ENCODE measurements at places on chromosomes 16 and 17. TPM values are rescaled to one million over a fixed set of nuclear protein-coding genes. Genes with fewer than 3 reads are reported as not detected.

DNA sequence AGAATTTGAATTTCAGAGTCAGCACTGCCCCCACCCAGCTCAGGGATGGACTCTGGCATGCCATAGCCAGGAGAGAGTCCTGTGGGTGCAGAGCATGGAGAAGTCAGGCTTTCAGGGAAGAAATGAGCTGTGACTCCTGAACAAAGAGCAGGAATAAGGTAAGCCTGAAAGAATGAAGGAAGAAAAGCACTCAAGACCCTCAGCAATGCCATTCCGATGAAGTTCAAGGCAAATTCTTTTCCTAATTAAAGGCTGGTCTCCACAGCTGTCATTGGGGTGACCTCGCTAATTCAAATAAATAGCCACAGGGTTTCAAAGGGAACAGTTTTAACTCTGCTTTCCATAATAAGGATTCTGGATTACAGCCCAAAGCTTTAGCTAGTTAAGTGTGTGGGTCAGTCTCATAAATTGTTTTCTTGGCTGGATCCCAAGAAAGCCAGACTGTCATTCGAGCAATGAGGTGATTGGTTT is 31.7 kb downstream of the TOM1L2 start:
- H3K27ac ChIP-seq, result peak overlapping the region; percentile 81
- no peak for DNase-seq
- H3K4me3 ChIP-seq, result no peak overlapping the region
- H3K27me3 ChIP-seq, result no peaks in the 10 kb centered on the region

Gene GNAO1
- total RNA-seq, result 2.7 TPM

GRCh38 chr16:56493126-56493525 is 26.7 kb downstream of the BBS2 start:
- no peaks in the 10 kb centered on the region for H3K36me3 ChIP-seq
- no peak overlapping the region for H3K4me3 ChIP-seq
- no peaks in the 10 kb centered on the region for H3K27me3 ChIP-seq
- DNase-seq, result no peak

Gene SLC6A2
- total RNA-seq, result 0.22 TPM

Gene KCTD19
- total RNA-seq, result under 0.01 TPM

DNA sequence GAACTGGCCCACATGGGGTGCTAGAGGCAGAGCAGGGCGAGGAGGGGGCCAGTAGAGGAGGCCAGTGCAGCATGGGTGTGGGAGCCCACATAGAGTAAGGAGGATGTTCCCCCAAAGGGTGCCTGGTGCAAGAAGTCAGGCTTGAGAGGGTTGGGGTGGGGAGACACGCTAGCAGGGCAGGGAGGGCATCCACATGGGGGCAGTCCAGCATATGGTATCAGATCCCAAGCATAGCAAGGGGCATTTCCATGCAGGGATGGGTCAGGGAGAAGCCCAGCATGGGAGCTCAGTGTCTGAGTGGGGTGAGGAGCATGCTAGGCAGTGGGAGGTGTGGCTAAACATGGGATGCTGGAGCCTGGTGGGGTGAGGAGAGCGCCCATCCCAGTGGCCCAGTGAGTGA is 213.7 kb downstream of the COPRS start:
- no peak overlapping the region for H3K4me3 ChIP-seq
- H3K4me1 ChIP-seq, result no peaks in the 10 kb centered on the region
- no peak for DNase-seq
- no peaks in the 10 kb centered on the region for H3K27me3 ChIP-seq
- no peak overlapping the region for H3K27ac ChIP-seq
- H3K36me3 ChIP-seq, result no peaks in the 10 kb centered on the region

DNA sequence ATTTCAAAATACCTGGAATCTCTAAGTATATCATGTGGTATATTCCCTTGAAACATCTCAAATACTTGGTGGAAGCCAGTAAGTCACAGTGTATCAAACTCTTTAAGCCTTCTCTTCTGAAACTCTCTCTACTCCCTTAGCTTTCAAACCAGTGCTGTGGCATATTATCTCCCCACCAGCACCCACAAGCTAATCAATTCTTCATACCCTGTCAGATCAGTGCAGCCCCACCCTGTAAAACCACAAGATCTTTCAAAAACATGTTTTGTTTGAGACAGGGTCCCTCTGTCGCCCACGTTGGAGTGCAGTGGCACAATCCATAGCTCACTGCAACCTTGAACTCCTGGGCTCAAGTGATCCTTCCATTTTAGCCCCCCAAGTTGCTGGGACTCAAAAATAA is 91.6 kb upstream of the C17orf78 start:
- H3K27ac ChIP-seq, result no peak overlapping the region
- DNase-seq, result no peak
- no peaks in the 10 kb centered on the region for H3K4me1 ChIP-seq
- H3K36me3 ChIP-seq, result no peaks in the 10 kb centered on the region

DNA sequence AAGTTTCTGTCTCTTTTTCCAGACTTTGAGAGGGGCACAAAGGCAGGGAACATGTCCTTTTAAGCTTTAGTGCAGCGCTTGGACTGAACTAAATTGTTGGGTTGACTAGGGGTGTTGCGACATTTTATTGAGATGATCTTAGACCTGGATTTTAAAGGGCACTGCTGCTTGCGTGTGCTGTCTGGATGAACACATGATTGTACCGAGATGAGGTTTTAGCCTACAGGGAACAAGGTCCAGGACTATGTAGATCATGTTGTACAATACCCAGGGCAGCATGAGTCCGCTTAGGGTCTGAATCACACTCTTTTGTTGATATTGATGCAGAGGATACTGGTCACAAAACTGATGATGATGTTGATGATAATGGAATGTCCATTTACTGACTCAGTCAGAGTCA is 5.2 kb upstream of the RGS9 start:
- H3K27ac ChIP-seq, result no peak overlapping the region
- DNase-seq, result no peak
- no peaks in the 10 kb centered on the region for H3K4me1 ChIP-seq
- H3K36me3 ChIP-seq, result no peaks in the 10 kb centered on the region
- no peaks in the 10 kb centered on the region for H3K27me3 ChIP-seq

GRCh38 chr16:17666293-17666692 is 195.5 kb upstream of the XYLT1 start:
- DNase-seq, result no peak
- no peak overlapping the region for H3K4me3 ChIP-seq
- no peaks in the 10 kb centered on the region for H3K36me3 ChIP-seq
- no peaks in the 10 kb centered on the region for H3K27me3 ChIP-seq
- no peaks in the 10 kb centered on the region for H3K4me1 ChIP-seq

Gene REXO5
- 1.5 TPM for total RNA-seq

DNA sequence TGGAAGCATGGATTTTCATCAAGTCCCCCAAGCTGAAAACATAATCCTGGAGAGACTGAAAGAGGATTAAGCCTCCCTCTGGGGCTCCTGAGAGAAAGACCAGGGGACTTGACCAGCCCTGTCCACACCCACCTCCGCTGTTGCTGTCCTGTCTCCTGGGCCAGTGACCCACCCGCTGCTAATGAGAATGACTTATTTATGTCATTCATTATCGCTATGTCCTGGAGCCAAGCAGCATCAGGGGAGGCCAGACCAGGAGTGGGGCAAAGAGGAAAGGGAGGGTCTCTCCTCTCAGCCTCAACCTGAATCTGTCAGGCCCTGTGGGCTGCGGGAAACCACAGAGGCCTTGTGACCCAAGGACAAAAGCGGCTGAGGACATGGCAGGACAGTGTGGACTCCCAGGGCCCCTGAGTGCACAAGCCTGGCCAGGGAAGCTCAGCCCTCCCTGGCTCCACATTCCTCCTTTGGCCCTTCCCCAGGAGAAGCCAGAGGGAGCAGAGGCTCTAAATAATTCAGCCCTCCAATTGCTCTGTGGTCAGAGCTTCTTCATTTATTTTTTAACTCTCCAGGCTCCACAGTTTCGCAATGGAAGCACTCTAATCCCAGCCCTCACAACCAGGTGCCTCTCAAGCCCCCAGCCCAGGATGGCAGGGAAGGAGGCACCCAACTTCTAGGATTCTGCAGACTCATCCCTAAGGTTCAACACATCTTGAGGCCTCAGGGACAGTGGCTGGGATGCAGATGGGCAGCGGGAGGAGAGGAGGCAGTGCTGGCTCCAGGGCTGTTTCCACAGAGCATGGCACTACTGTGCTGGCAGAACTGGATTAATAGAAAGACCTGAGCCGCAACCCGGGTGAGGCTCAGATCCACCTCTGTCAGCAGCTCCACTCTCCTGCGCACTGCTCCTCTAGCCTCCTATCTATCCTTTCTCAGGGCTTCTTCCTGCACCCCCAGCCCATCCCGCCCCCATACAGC is 19.1 kb downstream of the CUEDC1 start:
- no peaks in the 10 kb centered on the region for H3K36me3 ChIP-seq
- no peak for DNase-seq
- no peaks in the 10 kb centered on the region for H3K27me3 ChIP-seq

GRCh38 chr17:1498869-1499268 is 6.4 kb upstream of the MYO1C start:
- H3K36me3 ChIP-seq, result peaks cover 88% of the 10 kb centered on the region
- H3K27ac ChIP-seq, result no peak overlapping the region
- H3K4me1 ChIP-seq, result no peaks in the 10 kb centered on the region
- no peaks in the 10 kb centered on the region for H3K27me3 ChIP-seq
- H3K4me3 ChIP-seq, result no peak overlapping the region
- no peak for DNase-seq

Gene LGALS9B
- total RNA-seq, result not detected

Gene RNF222
- total RNA-seq, result not detected

- H3K4me3 ChIP-seq, result no peak overlapping the region
- H3K27me3 ChIP-seq, result no peaks in the 10 kb centered on the region
- no peak for DNase-seq
- H3K4me1 ChIP-seq, result no peaks in the 10 kb centered on the region
- H3K27ac ChIP-seq, result no peak overlapping the region
These were observed 47.0 kb downstream of the BCAS3 start for GRCh38 chr17:60724647-60725046.

Gene KCNG4
- not detected for total RNA-seq

GRCh38 chr16:31707743-31708335 is 165.8 kb upstream of the ZNF267 start:
- H3K27ac ChIP-seq, result no peak overlapping the region
- no peaks in the 10 kb centered on the region for H3K27me3 ChIP-seq
- DNase-seq, result no peak
- H3K36me3 ChIP-seq, result no peaks in the 10 kb centered on the region

- no peak overlapping the region for H3K4me3 ChIP-seq
- no peaks in the 10 kb centered on the region for H3K4me1 ChIP-seq
- no peaks in the 10 kb centered on the region for H3K36me3 ChIP-seq
- H3K27me3 ChIP-seq, result no peaks in the 10 kb centered on the region
- H3K27ac ChIP-seq, result peak overlapping the region; percentile 9
- DNase-seq, result no peak
These were observed 192.4 kb downstream of the SEC14L1 start for GRCh38 chr17:77332981-77333685.

Gene CRISPLD2
- total RNA-seq, result 136 TPM

Gene GFER
- 13.4 TPM for total RNA-seq

DNA sequence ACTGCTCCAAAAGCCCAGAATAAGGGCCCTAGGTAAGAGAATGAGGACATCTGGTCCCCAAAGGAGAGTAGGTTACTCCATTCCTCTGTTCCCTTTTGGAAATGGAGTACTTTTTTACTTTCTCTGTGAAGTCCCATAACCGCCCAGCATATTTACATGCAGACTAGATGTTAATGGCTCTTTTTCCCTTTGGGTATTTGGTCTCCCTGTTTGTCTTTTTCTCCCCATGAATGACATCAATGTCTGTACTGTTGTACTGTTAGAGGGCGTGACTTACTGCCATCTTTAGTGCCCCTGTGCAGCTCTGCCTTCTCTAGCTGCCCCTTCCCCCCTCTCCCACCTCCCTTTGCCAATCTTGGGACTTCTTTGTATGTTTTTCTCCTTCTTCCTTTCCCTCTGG is 19.0 kb downstream of the GPR179 start:
- no peak overlapping the region for H3K4me3 ChIP-seq
- peaks cover 41% of the 10 kb centered on the region for H3K36me3 ChIP-seq
- H3K4me1 ChIP-seq, result peaks cover 51% of the 10 kb centered on the region
- no peak for DNase-seq

DNA sequence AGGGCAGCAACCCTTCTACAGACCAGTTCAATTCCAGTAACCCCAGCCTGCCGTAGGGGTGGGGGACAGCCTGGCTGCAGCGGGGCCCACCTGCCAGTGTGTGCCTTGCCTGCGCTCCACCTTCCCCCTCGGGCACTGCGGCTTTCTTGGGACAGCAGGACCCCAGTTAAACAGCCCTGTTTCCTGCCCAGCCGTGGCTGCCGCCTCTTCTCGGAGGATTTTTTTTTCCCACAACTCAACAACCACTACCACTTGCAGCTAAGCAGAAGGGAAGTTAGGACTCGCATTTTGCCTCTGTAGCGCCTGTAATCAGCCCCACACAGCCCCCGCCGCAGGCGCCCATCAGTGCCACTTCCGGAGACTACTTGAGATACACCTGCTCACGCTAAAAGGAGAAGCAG is 76.1 kb downstream of the RAI1 start:
- DNase-seq, result no peak
- H3K4me3 ChIP-seq, result no peak overlapping the region
- peaks cover 4% of the 10 kb centered on the region for H3K36me3 ChIP-seq
- H3K27ac ChIP-seq, result no peak overlapping the region
- no peaks in the 10 kb centered on the region for H3K27me3 ChIP-seq

DNA sequence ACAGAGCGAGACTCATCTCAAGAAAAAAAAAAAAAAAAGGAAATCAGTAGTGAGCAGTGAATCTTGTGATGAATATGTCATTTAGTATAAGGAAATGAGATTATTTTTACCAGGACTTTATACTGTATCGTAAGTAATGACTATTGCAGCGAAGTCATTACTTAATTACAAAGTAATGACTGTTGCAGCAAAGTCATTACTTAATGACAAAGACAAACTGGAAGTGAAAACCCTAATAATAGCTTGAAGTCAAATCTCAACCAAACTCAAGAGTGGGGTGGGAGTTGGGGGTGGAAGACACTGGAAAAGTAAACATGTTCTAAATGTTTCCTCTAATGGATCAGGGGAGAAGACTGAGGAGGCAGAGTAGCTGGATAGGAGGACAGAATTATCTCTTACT is 76.5 kb downstream of the ARHGAP44 start:
- no peak overlapping the region for H3K4me3 ChIP-seq
- no peaks in the 10 kb centered on the region for H3K36me3 ChIP-seq
- no peak for DNase-seq

- H3K4me3 ChIP-seq, result no peak overlapping the region
- H3K4me1 ChIP-seq, result peaks cover 8% of the 10 kb centered on the region
- H3K27ac ChIP-seq, result no peak overlapping the region
- H3K27me3 ChIP-seq, result no peaks in the 10 kb centered on the region
- no peak for DNase-seq
These were observed 1.5 kb upstream of the ZNF764 start for GRCh38 chr16:30559690-30560089.

Gene HP
- 1.5 TPM for total RNA-seq

Gene COL1A1
- 83.2 TPM for total RNA-seq

DNA sequence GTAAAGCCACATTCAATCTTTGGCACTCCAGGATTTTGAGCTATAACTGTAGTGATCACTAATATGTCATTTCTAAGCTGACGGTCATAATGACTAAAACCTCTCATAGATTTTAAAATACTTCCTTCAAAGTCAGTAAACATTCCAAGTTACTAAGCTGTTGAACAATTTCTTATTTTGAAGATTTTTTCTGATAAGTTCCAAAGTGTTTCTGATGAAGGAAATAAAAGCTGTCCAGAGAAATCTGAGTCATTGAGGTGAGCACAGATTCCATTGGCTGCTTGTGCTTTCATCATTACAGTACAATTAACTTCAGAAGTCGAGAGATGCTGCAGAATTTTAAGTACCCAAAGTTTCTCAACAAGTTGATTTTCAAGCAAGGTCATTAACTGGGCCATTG is 23.9 kb downstream of the NLRC5 start:
- H3K4me1 ChIP-seq, result peaks cover 9% of the 10 kb centered on the region
- H3K27me3 ChIP-seq, result no peaks in the 10 kb centered on the region
- no peak overlapping the region for H3K4me3 ChIP-seq
- no peak overlapping the region for H3K27ac ChIP-seq

Gene TEKT5
- not detected for total RNA-seq

Gene LGALS3BP
- total RNA-seq, result 191 TPM

Gene PLXDC1
- total RNA-seq, result 40.0 TPM

Data from tibial nerve (tissue), 4 donors.